Activated CD4-positive, alpha-beta T cell treated with anti-CD3 and anti-CD28 coated beads for 48 hours (primary cell): ENCODE measurements at places on chromosomes 6 and 20.

GRCh38 chr20:17568045-17568788 lies 1.7 kb upstream of the DSTN start:
- DNase-seq, result no peak

DNA sequence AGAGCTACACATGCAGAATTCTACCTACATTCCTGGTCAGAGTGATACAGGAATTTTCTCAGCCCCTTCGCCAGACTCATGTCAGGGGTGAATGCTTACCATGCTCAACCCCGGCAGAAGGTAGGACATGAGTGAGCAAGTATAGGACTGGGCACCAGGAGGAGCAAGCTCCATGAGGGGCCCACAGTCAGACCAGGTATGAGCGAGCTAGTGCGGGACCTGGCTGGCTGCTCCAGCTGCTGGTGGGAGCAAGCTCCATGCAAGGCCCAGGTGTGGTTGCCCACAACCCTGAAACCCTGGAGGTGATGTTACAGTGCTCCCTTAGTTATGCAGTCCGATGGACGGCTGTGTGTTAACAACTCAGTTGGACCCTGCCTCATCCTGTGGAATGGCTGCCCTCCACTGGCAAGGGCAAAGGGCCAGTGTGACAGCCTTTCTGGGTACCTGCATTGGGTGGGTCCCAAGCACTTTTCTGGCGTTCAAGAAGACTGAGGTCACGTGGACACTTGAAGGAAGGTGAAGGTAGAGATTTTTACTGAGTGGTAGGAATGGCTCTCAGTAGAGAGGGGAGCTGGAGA lies 503.5 kb upstream of the CITED2 start:
- DNase-seq, result no peak

GRCh38 chr6:112038268-112038667 lies 15.6 kb upstream of the CCN6 start:
- no peak for DNase-seq

DNA sequence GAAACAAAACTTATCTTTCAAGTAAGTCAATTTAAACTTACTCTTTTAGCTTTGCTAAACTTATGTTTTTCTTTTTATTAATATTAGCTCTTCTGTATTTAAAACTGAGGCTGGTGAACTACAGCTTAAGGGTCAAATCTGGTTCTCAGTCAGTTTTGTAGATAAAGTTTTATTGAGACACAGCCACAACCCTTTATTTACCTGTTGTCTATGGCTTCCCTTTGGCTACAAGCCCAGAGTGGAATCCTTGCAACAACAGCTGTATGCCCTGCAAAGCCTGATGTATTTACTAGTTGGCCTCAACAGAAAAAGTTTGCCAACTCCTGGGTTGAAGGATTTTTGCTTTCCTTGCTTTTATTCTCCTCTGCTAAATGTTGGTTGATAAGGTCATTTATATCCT lies 491.4 kb upstream of the RNF217 start:
- no peak for DNase-seq

- DNase-seq, result no peak
Observed at GRCh38 chr6:36020154-36020553, 4.3 kb downstream of the SLC26A8 start.

- DNase-seq, result no peak
Observed at GRCh38 chr6:137696765-137697164, 170.3 kb upstream of the TNFAIP3 start.

GRCh38 chr20:48908656-48909319 lies 12.7 kb upstream of the ARFGEF2 start:
- DNase-seq, result no peak

GRCh38 chr6:347232-347631 lies 44.3 kb upstream of the IRF4 start:
- no peak for DNase-seq

DNA sequence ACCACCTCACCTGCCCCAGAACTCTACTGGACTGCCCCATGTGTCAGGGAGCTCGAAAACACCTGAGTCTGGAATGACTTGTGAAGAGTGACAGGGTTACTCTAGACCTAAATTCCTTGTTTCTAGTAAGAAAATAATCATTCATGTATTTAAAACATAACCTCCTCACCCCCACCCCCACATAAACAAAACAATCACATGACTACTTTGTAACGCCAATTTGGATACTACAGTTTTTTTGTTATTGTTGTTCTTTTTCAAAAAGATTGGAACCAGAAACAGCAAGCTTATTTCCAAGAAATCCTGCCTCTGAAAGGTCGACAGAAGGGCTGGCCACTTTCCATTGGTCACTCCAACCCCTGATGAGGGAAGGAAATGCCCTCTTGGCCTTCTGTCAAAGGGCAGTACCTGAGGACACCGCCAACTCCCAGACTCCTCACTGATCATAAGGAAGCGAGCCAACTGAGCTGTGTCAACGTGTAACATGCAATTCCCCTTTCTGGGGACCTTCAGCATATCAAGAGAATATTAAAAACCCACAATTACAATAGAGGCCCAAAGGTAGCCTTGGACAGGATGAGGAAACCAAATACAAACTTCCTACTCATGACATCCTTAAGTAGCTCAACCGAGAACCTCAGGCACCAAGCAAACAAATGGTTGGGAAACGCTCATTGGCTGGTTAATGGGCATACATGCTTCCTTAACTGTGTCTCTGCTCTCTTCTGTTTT lies 2.6 kb downstream of the MCUR1 start:
- DNase-seq, result no peak

DNA sequence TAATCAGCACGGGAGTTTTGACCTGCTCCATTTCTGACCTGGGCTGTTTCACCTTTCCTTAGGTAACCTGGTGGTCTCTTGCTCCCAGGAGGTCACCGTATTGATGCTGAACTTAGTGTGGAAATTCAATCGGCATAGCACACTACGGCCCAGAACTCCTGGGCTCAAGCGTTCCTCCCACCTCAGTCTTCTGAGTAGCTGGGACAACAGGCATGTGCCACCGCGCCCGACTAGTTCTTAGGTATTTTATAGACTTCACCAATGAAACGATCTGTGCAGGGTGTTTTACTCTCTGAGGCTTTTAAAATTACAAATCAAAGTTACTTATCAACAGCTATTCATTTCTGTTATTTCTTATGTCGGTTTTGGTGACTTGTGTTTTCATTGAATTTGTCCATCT lies 42.1 kb downstream of the ATG5 start:
- no peak for DNase-seq

GRCh38 chr6:39905640-39905975 lies 28.7 kb downstream of the MOCS1 start:
- no peak for DNase-seq

- DNase-seq, result no peak
Observed at GRCh38 chr6:88048578-88048977, 937 bp downstream of the SPACA1 start.

- DNase-seq, result no peak
Observed at GRCh38 chr20:59770270-59770669, 163.2 kb downstream of the SYCP2 start.

- DNase-seq, result peak; percentile 57
Observed at GRCh38 chr20:2752567-2753460, 47.6 kb downstream of the CPXM1 start.
